Naive thymus-derived CD8-positive, alpha-beta T cell (primary cell): ENCODE measurements at places on chromosomes 6 and 20. TPM values are rescaled to one million over a fixed set of nuclear protein-coding genes. Genes with fewer than 3 reads are reported as not detected.

NRSN1 gene
- total RNA-seq = not detected

MYH7B gene
- 0.83 TPM for total RNA-seq

MOG gene
- not detected for total RNA-seq

TAAR6 gene
- total RNA-seq = not detected

RIPOR2 gene
- 531 TPM for total RNA-seq

DNA sequence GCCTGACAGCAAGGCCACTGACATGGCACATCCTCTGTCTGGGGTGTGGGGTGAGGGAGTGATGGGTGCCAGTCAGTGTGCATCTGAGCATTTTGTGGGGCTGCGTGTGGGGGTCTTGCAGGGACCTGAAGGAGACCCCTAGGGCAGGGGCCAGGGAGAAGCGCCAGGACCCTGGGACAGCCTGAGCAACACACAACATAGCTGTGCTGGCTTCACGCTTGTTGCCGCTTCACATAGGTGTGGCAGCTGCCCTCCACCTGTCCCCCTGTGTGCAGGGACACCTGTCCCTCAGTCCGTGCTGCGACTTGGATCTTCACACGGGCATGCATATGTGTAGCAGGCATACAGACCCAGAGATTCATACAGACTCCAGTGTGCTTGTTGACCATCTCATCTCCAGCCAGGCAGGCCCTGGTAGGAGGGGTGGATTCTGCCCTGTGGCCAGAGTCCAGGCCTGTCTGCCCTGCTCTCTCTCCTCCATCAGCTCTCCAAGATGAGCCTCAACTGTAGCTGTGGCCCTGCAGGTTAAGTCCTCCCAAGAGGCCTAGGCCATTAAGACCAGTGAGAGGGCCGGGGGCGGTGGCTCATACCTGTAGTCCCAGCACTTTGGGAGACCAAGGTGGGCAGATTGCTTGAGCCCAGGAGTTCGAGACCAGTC is 3.2 kb upstream of the NPBWR2 start:
- no peak overlapping the region for H3K27ac ChIP-seq
- H3K36me3 ChIP-seq = no peaks in the 10 kb centered on the region
- H3K4me1 ChIP-seq = peaks cover 20% of the 10 kb centered on the region
- H3K27me3 ChIP-seq = no peaks in the 10 kb centered on the region

DNA sequence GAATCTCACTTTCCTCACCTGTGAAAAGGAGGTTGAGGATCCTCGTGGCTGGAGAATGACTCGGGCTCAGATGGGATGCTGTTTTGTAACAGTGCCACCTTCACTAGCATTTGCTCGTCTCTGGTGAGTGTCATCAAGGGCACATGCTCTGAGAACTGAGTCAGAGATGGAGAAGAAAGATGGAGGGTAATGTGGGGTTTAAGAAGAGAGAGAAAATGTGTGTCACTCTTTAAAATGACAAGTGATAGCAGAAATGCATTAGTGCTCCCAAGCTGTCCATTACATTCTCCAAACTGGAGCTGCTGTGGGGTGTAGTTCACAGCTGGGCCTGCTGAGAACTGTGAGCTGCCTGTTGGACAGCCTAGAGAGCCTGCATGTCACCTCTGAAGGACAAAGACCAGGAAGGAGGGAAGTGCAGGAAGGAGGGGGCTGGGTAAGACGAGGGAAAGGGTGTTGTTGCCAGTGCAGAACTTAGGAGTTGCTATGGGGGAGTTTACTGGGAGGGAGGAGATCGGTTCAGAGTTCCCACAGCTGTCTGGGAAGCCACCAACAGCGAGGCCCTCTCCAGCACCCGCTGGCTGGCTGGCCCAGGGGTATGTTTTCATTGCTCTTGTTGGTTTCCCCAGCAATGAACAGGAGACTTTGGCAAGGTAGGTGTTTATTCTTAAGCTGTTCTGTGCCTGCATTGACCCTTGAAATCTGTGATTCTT is 19.8 kb downstream of the GMPR start:
- no peak overlapping the region for H3K27ac ChIP-seq
- H3K36me3 ChIP-seq = peaks cover 20% of the 10 kb centered on the region
- H3K4me3 ChIP-seq = no peak overlapping the region
- peaks cover 2% of the 10 kb centered on the region for H3K4me1 ChIP-seq
- no peak for DNase-seq

DNA sequence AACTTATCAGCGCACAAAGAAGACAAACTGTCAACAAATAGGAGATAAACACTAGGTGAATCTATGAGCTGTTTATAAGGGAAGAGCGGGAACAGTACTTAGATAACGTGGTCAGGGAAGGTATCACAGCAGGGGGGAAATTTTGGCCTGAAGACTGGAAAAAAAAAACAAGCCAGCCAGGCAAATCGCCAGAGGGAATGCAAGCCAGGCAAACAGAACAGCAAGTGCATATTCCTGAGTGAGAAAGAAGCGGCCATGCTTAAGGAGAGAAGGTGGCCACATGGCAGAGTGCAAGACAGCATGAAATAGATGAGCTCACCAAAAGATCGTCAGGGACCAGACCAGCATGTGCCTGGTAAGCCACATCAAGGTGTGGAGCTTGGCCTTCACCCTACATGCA is 466.5 kb upstream of the ARID1B start:
- H3K36me3 ChIP-seq = no peaks in the 10 kb centered on the region
- H3K27ac ChIP-seq = no peak overlapping the region
- H3K27me3 ChIP-seq = no peaks in the 10 kb centered on the region
- no peaks in the 10 kb centered on the region for H3K4me1 ChIP-seq
- DNase-seq = no peak

- H3K4me1 ChIP-seq = no peaks in the 10 kb centered on the region
- peaks cover 12% of the 10 kb centered on the region for H3K27me3 ChIP-seq
- H3K4me3 ChIP-seq = no peak overlapping the region
- no peaks in the 10 kb centered on the region for H3K36me3 ChIP-seq
These were observed 235.5 kb downstream of the SYNDIG1 start for GRCh38 chr20:24704899-24705298.

DNA sequence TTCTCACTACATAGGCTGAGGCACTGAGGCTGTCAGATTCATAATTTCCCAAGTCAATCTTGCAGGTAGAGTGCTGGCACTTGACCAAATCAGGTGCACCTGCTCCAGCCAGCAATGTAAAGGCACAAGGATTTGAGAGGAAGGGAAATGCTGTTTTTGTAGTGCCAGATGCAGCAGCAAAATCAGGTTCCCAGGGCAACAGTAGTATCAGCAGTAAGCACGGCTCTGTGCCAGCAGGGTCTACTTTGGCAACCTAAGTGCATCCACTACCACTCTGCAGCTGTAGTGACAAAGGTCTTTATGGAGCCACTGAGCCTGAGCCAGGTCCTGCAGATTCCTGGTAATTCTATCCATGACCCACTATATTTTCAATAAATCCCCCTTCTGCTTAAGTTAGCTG is 329.5 kb downstream of the TPBG start:
- H3K36me3 ChIP-seq = no peaks in the 10 kb centered on the region
- DNase-seq = no peak
- no peaks in the 10 kb centered on the region for H3K4me1 ChIP-seq
- H3K4me3 ChIP-seq = no peak overlapping the region

- H3K27me3 ChIP-seq = no peaks in the 10 kb centered on the region
- H3K4me1 ChIP-seq = no peaks in the 10 kb centered on the region
- no peaks in the 10 kb centered on the region for H3K36me3 ChIP-seq
These were observed 5.6 kb upstream of the BPIFA2 start for GRCh38 chr20:33162313-33162712.

GRCh38 chr20:64024141-64024990 is 11.6 kb upstream of the C20orf204 start:
- no peak overlapping the region for H3K4me3 ChIP-seq
- DNase-seq = no peak
- peaks cover 5% of the 10 kb centered on the region for H3K4me1 ChIP-seq
- no peaks in the 10 kb centered on the region for H3K27me3 ChIP-seq
- H3K27ac ChIP-seq = no peak overlapping the region
